ENCODE measurements at places on chromosomes 4 and X. TPM values are rescaled to one million over a fixed set of nuclear protein-coding genes. Genes with fewer than 3 reads are reported as not detected.
A peak's percentile ranks its signal among the peaks of the same experiment; 100 is the strongest.

Gene SLC35A2
- total RNA-seq, result 24.1 TPM

GRCh38 chr4:128542047-128542446 lies 254.4 kb upstream of the PGRMC2 start:
- H3K4me1 ChIP-seq, result peaks cover 9% of the 10 kb centered on the region
- no peak overlapping the region for H3K4me3 ChIP-seq
- H3K27ac ChIP-seq, result no peak overlapping the region
- H3K36me3 ChIP-seq, result no peaks in the 10 kb centered on the region
- H3K27me3 ChIP-seq, result no peaks in the 10 kb centered on the region

- no peak for DNase-seq
- H3K27ac ChIP-seq, result no peak overlapping the region
- H3K4me1 ChIP-seq, result no peaks in the 10 kb centered on the region
- no peaks in the 10 kb centered on the region for H3K36me3 ChIP-seq
- no peaks in the 10 kb centered on the region for H3K27me3 ChIP-seq
Measured at GRCh38 chr4:114180481-114180880, 201.0 kb upstream of the ARSJ start.

Gene NEIL3
- 16.2 TPM for total RNA-seq

DNA sequence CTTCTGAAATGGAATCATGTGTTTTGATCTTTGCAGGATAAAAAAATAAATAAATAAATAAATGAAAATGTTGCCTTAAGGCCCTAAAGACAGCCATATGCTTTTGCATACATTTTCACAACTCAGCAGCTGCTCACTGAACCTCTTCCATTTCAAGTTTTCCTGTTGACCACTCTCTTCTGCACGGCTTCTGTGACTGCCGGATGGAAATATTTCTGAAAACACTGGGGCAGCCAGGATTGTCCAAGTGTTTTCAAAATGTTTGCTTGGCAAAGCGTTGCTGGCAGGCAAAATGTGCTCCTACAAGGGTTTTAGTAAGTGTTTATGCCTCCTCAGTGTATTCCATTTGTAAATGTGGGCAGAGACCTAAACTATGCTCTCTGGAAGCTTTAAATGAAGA lies 208.1 kb upstream of the IL1RAPL1 start:
- H3K4me3 ChIP-seq, result no peak overlapping the region
- H3K27me3 ChIP-seq, result no peaks in the 10 kb centered on the region
- no peaks in the 10 kb centered on the region for H3K36me3 ChIP-seq

Gene DCAF8L2
- total RNA-seq, result 5.6 TPM

DNA sequence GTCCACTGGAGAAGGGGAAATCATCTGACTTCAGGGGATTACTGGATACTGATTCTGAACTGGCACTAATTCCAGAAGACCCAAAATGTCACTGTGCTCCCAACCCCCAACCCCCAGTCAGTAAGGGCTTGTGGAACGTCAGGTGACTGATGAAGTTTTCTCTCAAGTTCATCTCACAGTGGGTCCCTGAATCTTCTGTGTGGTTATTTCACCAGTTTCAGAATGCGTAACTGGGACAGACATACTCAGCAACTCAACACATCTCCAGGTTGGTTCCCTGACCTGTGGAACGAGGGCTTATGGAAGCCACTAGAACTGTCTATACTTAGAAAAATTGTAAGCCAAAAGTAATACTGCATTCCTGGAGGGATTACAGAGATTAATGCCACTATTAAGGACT lies 45.3 kb downstream of the DDX60L start:
- no peaks in the 10 kb centered on the region for H3K4me1 ChIP-seq
- no peak overlapping the region for H3K27ac ChIP-seq
- no peak for DNase-seq
- no peaks in the 10 kb centered on the region for H3K27me3 ChIP-seq
- H3K36me3 ChIP-seq, result no peaks in the 10 kb centered on the region

DNA sequence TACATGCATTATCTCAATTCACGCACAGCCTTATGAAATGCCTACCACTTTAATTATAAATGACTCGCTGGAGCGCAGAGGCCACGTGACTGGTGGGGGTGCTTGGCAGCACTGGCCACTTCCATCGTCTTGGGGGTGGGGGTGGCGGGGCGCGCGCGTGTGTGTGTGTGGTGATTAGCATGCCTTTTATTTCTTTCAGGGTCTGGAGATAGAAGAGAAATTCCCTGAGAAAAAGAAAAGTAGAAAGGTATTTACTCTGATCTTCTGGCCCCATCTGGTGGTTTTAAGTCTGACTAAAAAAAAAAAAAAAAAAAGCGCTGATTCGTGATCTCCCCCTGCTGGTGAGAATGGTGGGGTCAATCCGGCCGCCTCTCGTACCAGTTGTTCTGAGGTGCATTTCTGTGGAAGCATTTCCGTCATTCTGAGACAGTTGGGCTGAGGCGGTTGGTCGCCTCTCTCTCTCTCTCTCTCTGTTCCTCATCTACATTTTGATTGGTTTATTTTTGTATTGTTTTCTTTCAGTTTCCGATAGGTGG lies at the start of gene CCNB3:
Gene CCNB3 (plus strand): TSS at position 402 of the 536 bp plus-strand sequence. CDS start 80,399 bp downstream, outside the sequence.
- H3K4me3 ChIP-seq, result peak within 1 kb of the TSS; percentile 18
- H3K36me3 ChIP-seq, result no peaks in the 10 kb centered on the region
- no peaks in the 10 kb centered on the region for H3K27me3 ChIP-seq
